ENCODE measurements at places on chromosomes 7 and 10.

DNA sequence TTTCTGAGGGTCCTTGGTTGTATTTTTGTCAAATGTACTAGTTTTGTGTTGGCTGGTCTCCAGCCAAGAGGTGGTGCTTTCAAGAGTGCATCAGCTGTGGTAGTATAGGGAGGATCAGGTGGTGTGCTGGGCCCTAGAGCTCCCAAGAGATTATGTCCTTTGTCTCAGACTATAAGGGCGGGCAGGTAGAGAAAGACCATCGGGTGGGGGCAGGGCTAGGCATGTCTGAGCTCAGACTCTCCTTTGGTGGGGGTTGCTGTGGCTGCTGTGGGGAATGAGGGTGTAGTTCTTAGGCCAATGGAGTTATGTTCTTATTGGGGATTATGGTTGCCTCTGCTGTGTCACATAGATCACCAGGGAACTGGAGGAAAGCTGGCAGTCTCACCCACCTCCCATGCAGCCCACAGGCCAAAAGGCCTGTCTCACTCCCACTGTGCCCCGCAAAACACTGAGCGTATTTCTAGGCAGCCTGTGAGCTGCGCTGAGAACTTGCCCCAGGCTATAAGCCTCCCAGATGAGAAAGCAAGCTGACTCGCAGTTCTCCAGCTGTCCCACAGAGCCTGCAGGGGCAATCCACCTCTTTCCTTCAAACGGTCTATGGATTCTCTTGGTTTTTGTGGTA lies 1066.7 kb downstream of the GRM8 start:
- peak; percentile 52 for DNase-seq

DNA sequence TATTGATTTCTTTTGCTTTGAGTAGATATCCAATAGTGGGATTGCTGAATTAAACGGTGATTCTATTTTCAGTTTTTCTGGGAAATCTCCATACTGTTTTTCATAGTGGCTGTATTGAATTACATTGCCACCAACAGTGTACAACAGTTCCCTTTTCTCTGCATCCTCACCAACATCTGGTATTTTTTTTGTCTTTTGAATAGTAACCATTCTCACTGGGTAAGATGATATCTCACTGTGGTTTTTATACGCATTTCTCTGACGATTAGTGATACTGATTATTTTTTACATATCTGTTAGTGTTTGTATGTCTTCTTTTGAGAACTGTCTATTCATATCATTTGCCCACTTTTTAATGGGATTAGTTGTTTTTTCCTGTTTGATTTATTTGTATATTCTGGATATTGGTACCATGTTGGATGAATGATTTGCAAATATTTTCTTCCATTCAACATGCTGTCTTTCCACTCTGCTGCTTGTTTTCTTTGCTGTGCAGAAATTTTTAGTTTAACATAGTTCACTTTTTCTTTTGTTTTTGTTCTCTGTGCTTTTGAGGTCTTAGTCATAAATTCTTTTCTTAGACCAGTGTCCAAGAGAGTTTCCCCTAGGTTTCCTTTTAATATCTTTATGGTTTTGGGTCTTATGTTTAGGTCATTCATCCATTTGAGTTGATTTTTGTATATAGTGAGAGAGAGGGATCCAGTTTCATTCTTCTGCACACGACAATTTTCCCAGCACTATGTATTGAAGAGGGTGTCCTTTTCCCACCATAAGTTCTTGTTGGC lies 584.7 kb downstream of the PHTF2 start:
- no peak for DNase-seq

DNA sequence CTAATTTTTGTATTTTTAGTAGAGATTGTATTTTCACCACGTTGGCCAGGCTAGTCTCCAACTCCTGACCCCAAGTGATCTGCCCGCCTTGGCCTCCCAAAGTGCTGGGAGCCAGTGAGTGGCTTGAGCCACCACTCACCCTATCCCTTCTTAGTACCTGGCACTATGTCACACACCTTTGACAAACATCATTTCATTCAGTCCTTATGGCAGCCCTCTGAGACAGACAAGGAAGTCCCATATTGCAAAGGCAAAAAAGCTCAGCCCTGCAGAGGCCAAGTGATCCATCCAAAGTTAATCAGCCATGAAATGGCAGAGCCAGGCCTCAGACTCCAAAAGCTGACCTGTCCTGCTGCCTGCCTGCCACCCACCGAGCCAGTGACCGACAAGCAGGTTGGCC lies 39.9 kb upstream of the ECHDC3 start:
- no peak for DNase-seq

DNA sequence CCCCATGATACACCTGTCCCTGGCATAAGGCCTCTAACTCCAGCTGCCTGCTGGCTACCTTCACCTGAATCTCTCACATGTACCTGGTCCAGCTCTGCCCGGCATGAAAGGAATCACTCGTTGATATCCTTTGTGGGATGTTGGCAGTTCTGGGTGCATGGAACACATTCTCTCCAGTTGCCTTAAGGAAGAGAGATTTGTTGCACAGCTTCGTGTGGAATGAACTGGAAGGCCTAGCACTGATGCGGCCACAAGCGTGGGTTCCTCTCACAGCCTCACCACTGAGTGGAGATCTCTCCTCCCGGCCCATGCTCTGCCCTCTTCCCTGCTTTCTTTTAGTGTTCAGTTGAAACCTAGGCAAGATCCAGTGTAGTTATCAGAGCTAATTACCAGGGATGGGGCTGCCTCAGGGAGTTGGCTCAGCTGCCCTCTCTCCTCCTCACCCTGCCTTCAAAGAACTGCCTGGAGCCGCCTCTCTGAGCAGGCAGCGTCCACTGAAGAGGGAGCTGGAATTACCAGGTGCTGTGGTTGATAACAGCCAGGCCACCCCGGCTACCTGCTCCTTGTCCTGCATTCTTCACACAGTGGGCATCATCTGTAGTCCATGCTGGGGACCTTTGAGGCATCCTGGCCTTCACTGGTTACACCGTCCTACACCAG lies 194.3 kb downstream of the CCDC3 start:
- no peak for DNase-seq

- no peak for DNase-seq
Measured at GRCh38 chr7:34022626-34023025, 117.3 kb downstream of the BMPER start.

DNA sequence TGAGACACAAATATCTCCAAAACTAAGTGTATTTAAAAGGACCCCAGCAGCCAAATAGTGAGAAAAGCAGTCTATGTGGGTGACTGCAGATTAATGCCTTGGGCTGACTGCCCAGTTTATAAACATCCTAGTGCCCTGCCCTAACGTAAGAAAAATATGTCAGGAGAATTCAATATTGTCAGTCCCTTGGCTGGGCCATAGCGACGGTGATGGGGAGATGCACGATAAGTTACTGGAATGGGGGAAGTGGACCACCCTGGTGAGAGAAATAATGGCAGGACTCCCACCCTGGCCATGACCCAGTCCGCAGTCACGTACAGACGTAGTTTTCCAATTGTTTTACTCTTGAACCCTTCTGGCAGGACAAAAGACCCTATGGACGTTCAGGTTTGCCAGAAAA lies 48.0 kb downstream of the JCAD start:
- DNase-seq: no peak

GRCh38 chr7:1223196-1223981 lies 9.3 kb upstream of the UNCX start:
- DNase-seq: peak; percentile 41

- no peak for DNase-seq
Measured at GRCh38 chr7:80840681-80841080, 78.2 kb downstream of the SEMA3C start.

DNA sequence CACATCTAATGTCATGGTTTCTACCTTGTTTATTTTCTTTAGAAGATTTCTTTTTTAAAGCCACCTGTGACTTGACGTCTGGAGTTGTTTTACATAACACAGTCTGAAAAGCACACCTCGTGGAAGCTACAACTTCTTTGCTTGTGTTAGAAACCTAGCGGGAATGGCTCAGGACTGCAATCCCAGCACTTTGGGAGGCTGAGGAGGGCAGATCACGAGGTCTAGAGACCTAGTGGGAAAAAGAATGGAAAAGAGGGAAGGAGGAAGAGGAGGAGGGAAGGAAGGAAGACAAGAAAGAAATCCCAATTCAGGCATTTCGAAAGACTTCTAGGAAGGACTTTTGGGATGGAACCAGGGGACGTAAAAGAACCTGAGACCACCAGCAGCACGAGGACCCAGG lies 146.3 kb upstream of the CELF2 start:
- peak; percentile 12 for DNase-seq

GRCh38 chr10:69504576-69505250 lies 53.4 kb downstream of the TSPAN15 start:
- peak; percentile 20 for DNase-seq

DNA sequence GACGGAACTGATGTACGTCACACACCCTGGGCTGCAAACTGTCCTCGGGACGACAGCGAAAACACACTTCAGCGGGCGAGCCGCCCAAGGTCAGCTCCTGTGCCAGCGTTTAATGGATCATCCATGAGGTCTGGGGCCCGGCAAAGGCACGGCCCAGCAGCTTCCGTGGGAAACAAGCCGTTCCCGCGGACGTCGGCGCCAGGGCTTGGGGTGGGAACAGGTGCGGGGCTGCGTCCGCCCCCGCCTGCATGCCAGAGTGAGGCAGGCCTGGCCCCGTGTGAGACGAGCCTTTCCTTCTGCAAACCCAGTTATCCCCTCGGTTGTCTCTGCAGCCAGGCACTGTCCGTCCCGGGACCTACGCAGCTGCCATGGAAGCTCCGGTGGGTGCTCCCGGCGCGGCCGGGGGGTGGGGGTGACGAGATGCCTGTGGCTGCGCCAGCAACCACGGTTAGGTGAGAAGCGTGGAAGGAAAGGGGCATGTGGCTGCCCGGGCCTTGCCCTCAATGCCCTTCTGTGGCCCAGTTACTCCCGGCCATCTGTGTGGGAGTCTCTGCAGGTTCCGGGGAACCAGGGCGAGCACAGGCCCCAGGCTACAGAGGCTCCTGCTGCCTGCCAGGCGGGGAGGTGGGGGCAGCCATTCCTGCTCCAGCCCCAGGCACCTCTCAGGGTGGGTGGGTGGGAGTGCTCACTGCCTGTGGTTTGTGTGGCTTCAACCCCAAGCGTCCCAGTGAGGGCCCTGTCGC lies 42.2 kb upstream of the PDGFA start:
- DNase-seq: no peak

DNA sequence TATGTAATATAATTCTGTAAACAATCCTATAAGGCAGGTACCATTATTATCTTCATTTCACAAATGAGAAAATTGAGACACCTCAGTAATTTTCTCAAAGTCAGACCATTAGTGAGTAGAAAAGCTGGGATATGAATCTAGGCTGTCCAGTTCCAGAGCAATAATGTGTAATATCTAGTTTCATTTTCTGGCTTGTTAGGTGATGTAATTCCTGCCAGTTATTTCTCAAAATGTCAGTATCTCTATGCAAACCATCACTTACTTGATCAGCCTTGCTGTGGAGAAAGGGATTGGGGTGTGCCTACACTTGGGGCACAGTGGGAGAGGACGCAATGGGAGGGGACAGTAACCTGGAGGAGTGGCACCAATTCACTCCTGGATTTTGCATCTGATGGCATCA lies 157.5 kb downstream of the LYZL1 start:
- DNase-seq: no peak

GRCh38 chr10:103820101-103821062 lies 35.0 kb downstream of the SH3PXD2A start:
- no peak for DNase-seq

DNA sequence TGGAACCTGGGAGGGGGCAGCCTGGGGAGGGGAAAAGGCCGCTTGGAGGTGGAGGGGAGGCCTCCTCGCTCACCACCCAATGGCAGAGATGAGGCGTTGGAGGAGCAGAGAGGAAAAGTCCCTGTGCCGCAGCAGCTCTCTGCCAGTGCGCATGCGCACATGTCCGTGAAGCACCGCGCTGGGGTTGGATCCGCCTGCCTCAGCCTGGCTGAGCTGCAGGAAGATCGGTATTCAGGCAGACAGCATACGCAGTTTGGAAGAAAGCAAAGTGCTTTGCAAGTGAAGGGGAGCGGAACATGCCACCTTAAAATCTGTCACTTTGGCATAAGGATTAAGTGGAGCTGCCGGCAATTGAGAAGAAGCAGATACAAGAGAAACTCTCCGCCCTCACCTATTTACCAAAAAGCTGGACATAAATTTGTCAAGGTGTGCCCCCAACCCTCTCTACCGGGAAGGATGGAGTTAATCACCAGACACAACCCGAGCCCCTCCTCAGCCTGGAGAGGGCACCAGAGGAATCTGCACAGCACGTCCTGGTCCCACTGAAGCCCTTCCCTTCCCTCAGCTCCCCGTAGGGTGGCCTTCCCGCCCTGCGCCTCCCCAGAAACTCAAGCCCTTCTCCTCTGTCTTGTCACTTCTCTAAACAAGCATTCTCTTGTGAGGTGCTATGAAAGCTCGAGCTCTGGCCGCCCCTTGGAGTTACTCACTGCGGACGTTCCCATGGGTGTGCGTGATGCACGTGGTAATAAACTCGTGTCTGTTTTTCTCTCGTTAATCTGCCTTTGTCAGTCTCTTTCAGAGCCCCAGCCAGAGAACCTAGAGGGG lies 32.2 kb upstream of the TMEM72 start:
- peak; percentile 93 for DNase-seq

- DNase-seq: no peak
Measured at GRCh38 chr7:30464231-30464671, 14.3 kb downstream of the NOD1 start.

DNA sequence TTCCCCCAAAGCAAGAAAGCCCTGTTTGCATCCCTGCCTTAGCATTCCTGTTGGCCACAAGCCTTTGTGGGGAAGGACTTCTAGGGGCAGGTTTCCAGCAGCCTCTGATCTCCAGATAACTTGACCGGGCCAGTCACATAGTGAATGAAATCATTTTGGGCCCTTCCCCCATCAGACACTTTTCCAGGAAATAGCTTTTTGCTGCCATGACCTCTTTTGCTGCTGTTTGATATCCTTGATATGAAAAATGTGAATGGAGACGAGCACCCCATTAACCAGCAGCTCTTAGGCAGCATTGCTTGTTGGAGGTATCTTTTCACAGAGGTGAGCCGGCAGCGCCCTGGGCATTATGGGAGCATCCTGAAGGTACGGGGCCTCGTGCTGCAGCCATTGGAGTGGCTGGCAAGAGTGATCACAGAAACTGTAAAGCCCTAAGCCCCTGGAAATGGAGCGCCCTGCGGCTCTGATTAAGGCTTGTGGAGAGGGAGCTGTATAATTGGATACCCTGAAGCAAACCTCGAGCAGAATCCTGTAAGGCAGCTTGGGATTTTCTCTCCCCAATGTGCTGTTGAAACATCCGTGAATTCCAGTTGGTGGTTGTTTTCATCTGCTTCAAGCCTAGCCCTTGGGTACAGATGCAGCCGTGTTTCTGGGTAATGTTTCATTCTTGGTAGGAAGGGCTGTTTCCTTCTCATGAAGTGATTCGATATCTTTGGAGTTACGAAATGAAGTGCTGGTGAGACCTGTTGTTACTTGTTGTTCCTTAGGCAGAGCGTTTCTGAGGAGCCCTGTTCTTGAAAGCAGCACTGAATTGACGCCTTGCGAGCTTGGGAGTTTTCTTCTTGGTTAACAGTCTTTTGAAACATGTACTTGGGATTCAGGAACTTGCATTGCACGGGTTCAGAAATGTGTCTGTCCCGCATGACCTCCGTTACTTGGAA lies 179.0 kb downstream of the PTEN start:
- peak; percentile 32 for DNase-seq

GRCh38 chr7:19107081-19107355 lies 10.4 kb downstream of the TWIST1 start:
- DNase-seq: no peak

GRCh38 chr7:107687656-107688055 lies 27.0 kb downstream of the SLC26A4 start:
- no peak for DNase-seq

- peak; percentile 90 for DNase-seq
Measured at GRCh38 chr10:12847361-12847975, 154.0 kb downstream of the CCDC3 start.

GRCh38 chr7:150458756-150459155 lies 8.3 kb downstream of the GIMAP8 start:
- DNase-seq: no peak

- DNase-seq: no peak
Measured at GRCh38 chr10:4661511-4662255, 164.3 kb upstream of the AKR1E2 start.

Measured in GM23338 (cell line).